Stimulated activated CD8-positive, alpha-beta memory T cell treated with anti-CD3 and anti-CD28 coated beads, Interleukin-4, amount 100 ng/mL, for 48 hours (primary cell): ENCODE measurements at places on chromosomes 1 and 21.

DNA sequence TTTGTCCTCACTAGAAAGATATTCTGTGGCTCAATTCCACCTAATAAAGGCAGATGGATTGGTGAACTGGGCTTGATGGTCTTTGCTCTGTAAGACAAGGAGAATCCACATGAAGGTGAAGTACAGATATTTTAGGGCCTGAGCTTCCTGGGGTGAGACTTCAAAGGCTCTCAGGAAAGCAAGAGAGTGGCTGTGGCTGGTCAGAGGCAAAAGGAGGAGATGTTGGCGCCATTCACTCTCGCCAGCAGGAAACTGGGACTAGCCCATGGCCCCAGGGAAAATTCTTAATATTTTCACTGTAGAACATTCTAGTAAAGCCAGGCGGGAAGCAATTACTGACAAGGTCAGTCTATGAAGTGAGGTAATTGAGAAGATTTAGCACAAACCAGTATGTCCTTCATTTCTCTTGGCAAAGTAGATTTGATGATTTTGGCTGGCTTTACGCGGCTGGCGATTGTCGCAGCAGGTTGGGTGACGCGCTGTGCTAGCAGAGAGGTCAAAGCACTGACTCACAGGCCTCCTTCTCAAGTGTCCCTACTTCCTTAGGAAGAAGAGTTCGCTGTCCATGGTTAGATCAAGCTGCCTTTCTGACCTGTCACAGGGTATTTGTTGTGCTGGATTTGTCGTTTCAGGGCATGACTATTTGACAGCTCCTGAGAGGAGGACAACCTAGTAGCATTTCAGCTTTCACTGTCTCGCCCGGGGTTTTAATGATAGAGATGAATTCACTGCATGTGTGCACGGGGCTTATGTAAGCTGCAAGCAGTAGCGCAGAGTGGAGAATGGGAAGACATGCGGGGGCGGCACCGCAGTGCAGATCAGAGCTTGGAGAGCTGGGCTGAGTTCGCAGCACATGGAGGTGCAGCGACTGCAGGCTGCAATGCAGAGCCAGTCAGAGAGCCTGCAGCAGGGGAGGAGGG lies 32.7 kb downstream of the XCL1 start:
- no peak for DNase-seq

DNA sequence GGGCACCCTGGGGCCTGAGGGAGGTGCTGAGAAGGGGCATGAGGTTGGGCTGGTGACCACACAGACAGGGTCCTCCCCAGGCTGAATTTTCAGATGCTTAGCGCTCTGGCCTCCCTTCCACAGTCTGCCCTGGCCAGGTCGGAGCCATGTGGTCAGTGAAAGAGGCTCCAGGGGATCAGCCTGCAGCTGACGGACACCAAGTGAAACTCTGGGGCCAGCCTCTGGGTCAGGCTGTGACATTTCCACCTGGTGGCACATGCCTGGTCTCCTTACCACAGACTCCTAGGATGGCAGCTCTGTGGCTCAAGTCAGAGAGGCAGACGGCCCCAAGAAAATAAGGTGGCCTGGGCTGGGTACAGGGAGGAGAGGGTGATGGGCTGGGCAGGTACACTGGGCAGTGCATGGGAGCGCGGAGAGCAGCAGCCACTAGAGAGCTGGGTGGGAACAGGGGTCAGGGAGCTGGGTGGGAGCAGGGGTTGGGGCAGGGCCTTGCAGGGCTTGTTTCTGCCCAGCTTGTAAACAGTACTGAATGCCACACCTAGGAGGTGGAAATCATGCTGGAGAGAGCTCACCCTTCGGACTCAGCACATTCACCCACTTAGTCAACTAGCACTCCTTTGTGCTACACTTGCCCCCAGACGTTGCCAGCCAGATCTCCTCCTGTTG lies 20.7 kb upstream of the ADARB1 start:
- DNase-seq: no peak

- no peak for DNase-seq
These were observed 5.7 kb downstream of the QSOX1 start for GRCh38 chr1:180160357-180160756.

DNA sequence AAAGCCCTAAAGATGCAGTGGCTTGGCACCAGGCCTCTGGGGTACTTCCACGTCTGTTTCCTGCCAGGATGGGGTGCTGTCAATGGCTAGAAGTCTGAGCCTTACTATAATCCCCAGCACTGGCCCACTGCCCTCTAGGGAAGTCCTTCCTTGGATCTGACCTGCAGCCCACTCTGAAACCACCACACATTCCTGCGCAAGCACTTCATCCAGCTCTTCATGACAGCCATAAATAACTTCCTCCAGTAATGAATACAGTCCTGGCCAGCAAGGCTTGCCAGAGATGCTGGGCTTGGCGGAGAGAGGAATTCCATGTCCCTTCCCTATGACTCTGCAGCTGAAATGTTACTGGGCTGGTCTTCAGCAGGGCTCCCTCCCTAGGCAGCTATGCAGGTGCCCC lies 32.6 kb downstream of the ALPL start:
- no peak for DNase-seq

GRCh38 chr1:236167578-236167977 lies 25.2 kb downstream of the GPR137B start:
- no peak for DNase-seq

- no peak for DNase-seq
These were observed 8.8 kb upstream of the THEMIS2 start for GRCh38 chr1:27863538-27863915.

- DNase-seq: no peak
These were observed 80.3 kb downstream of the SSBP3 start for GRCh38 chr1:54325703-54326461.

DNA sequence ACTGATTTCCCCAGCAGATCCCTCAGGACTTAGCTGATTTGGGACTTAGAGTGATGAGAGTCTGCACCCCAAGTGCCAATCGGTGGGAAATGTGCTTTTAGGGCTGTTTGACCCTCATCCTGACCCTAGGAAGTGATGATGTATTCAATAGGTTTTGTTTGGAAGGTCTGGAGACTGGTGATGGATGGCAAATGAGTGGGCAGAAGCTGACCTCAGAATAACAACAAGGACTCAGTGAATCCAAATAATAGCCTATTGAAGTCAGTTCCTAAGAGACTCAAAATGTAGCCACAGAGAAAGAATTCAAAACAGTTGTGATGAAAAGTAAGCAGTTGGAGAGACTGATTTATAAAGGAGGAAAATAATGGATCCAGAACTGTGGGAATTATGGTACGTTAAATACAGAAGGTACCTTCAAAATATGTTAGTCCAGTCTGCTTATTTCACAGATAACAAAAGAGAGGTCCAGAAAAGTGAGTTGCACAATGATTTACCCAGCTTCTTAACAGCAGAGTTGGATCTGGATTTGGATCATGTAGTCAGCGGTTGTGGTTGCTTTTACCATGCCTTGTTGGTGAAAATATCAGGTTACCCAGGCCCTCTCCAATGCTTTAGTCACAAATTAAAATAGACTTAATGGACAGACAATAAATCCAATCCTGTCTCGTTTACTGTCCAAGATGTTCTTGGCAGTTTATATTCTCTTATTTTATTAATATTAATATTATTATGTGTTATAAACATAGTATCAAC lies 123.0 kb upstream of the PTBP2 start:
- no peak for DNase-seq

- DNase-seq: no peak
These were observed 1.5 kb upstream of the NR0B2 start for GRCh38 chr1:26915204-26915842.

DNA sequence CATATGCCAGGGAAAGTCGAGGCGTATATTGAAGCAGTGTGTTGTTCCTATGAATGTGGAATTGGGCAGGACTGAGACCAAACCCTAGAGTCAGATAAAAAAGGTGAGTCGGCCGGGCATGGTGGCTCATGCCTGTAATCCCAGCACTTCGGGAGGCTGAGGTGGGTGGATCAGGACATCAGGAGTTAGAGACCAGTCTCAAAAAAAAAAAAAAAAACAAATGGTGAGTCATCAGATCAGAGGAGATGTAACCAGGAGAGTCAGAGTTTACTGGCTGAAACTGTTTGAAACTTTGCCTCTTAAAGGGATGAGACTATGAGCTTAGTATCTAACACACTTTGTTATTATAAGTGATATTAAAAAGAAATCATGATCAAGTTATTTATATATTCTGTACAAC lies 26.4 kb upstream of the SYCP1 start:
- no peak for DNase-seq

- no peak for DNase-seq
These were observed 162.6 kb downstream of the ATG4C start for GRCh38 chr1:62946511-62946910.

DNA sequence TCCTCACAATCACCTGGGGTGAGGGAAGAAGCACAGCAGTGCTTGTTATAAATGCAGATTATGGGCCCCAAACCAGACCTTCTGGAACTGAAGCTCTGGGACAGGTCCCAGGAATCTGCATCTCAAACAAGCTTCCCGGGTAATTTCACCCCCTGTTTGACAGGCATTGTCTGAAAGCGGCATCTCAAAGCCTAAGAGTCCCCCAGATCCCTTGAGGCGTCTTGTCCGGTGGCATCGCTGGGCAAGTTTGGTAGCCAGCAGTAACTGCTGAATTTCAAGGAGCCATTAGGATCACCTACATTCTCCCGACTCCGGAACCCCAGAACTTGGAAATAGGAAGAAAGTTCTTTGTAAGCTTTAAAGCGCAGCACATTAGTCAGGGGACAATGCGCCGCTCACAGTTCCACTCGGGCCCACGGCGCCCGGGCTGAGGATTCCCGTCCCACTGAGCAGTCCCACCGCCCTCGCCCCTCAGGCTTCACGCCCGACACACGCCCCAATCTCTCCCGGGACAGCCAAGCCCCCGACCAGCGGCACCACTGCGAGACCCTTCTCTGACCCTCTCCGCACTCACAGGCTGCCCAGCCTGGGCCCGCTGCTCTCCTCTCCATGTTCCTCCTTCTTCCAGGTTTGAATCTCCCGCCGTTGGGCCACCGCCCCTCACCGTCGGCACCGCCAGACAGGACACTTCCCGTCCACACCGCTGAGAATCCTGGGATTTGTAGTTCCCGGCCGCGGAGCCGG lies at the start of gene IQGAP3:
IQGAP3 (minus strand) TSS at position 647 of the 744 bp plus-strand sequence; CDS start at position 611, 36 bp downstream.
- DNase-seq: peak; percentile 84

DNA sequence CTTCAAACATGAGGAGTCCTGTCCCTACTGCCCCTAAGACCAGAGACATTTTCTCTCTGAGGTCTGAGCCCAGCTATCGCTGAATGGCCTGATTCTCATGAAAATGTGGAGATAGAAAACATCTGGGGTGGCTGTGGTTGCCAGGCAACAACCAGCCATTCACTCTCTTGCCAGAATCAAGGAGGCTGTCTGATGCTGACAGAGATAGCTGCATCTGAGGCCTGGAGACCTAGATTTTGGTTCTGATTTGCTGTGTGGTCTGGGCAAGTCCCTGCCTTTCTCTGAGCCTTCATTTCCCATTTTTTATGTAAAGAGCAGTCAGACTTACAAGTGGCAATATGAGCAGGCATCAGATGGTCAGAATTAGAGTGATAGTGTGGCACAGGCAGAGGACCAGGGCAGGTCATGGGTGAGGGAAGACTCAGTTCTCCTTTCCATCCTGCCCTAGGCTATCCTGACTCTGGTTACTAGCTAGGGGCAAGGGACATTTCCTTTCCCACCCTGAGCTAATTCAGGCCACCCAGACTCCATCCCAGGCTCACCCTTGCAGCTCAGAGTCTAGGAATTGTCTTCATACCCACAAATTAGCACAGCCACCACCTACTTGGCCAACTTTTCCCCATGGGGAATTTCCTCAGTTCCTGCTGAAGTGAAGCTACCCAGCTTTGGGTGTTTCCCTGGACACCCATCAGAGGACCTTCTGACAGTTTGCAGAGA lies 20.0 kb upstream of the RNF19B start:
- DNase-seq: peak; percentile 55

- no peak for DNase-seq
These were observed 5.1 kb downstream of the UBE2Q1 start for GRCh38 chr1:154553056-154554030.

- DNase-seq: no peak
These were observed 213.0 kb upstream of the PRMT6 start for GRCh38 chr1:106843518-106843917.

- DNase-seq: no peak
These were observed 563.5 kb downstream of the PTPRC start for GRCh38 chr1:199202331-199202730.
